Epithelial cell of alveolus of lung (primary cell): ENCODE measurements at places on chromosomes 2 and 18. TPM values are rescaled to one million over a fixed set of nuclear protein-coding genes. Genes with fewer than 3 reads are reported as not detected.

Gene MTCL1
- total RNA-seq, result 13.4 and 15.1 TPM in 2 replicates

Gene OLA1
- total RNA-seq, result 83.7 and 101 TPM in 2 replicates

Gene TBC1D8
- total RNA-seq, result 1.9 and 5.0 TPM in 2 replicates

Gene SNTG2
- not detected in 2 replicates for total RNA-seq

Gene PDE1A
- 0.13 and 15.3 TPM in 2 replicates for total RNA-seq

Gene TMEM247
- not detected in 2 replicates for total RNA-seq

Gene RIT2
- total RNA-seq, result not detected in 2 replicates

Gene REG3A
- total RNA-seq, result not detected in 2 replicates
